ENCODE measurements at places on chromosomes 7 and 10.
A peak's percentile ranks its signal among the peaks of the same experiment; 100 is the strongest.

DNA sequence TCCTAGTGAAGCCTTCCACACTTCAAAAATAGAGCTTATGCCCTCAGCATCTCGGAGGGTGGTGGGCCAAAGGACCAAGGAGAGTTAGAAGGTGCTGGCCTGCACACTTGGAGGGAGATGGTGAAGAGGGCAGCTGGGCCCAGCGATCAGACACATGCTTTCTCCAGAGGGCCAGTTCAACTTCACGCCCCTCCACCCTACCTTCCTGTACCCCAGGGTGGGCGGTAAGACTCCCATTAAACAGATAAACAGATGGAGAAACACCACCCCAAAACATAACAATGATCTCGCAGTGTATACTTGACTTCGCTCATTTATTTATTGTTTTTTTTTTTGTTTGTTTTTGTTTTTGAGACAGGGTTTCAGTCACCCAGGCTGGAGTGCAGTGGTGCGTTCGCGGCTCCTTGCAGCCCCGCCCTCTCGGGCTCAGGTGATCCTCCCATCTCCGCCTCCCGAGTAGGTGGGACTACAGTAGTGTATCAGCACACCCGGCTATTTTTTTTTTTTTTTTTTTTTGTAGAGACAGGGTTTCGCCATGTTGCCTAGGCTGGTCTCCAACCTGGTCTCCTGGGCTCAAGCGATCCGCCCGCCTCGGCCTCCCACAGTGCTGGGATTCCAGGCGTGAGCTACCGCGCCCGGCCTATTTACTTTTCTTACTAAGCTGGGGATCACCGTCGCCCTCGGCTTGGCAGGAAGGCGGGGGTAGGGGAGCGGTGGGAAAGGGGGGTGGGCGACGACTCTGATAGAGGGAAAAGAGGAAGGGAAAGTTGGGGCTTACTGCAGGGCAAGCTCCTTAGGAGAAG is 1.8 kb downstream of the C10orf95 start:
- DNase-seq, result peak; percentile 84

- DNase-seq, result no peak
Measured at GRCh38 chr7:113796557-113796956, 122.3 kb downstream of the PPP1R3A start.

DNA sequence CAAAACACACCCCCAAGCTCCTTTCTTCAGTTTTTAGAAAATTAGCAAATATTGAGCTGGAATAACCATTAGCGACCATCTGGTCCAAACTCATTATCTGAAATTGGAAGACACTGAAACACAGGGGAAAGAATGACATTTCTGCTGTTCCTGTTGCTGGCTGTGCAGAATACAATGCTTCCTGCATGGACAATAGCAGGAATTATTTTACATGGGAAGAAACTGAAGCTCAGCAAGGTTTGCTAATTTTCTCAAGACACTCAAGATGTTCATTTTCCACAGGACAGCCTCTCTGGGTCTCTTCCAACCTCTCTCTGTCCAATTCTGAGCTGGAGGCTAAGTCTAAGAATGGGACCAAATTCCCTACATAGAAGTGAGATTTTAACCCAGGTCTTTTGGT is 81.9 kb upstream of the TNS3 start:
- DNase-seq, result no peak

DNA sequence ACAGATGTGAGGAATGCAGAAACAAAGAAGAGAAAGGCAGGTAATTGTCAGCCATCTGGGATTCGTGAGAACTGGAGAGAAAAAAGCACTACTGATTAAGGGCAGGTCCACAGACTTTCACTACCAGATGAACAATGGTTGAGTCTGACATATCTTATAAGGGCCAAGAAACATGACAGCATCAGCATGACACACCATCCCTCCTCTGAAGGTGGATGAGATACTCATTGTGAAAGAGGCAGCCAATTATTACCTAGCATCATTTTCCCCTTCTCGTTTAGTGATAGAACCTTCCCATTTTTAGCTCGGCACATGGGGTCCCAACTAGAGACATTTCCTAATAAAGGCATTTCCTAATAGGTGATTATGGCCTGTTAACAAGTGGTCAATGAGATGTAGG is 19.2 kb upstream of the MET start:
- DNase-seq, result no peak

DNA sequence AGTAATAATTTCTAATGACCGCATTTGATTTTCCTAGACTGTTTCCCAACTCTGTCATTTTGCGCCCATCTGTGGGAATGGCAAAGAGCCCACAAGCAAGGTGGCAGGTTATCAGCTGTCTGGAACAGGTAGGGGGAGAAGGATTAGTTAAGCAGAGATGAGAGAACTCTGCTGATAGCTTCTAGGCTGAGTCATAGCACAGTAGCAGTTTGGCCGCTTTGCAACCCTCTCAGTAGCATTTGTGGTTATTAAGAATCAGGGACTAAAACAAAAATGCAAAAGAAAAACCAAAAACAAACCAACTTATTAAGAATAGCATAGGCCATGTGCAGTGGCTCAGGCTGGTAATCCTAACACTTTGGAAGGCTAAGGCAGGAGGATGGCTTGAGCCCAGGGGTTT is 602.7 kb upstream of the SORCS1 start:
- DNase-seq, result no peak

- no peak for DNase-seq
Measured at GRCh38 chr7:44163591-44163990, 22.5 kb upstream of the MYL7 start.

DNA sequence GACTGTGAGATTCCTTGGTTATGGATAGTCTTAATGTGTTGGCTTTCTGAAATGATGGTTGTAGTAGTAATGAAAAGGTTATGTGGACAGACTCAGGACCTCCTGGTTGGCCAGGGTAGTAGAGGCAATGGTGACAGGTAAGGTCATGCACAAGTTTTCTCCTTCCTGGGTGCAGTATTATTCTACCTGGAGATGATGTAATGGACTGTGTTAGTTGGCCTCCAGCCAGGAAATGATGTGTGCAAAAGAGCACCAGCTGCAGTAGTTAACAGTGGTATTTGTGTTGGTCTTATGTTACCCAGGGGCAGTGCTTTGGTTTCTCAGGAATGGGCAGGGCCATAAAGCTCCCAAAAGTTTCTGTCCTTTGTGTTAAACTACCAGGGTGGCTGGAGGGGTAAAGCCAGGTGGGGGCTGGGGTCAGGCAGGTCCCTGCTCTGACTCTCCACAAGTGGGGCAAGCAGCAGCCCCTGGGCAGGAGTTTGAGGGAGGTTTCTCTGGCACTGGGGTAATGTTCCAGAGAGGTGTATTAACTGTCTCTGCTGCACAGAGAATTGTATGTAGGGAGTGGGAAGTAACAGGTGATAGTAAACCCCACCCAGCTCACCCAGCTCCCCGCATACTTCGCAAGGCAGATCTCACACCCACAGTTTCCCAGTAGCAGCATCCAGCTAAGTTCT is 36.3 kb downstream of the GPR22 start:
- no peak for DNase-seq

DNA sequence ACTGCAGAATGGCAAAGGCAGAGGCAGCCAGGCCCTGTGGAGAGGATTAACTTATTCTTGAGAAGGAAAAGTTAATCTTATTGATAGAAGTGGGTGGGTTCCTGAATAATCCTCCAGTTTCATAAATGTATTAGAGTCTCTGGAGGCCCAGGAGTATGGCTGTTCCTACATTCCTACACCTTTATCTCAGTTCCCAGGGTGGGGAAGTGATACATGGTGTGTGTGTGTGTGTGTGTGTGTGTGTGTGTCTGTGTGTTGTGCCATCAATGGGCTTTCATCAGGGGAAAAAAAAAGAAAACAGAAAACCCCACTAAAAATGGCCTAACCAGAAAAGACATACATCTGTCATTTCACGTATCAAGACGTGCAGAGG is 22.0 kb upstream of the GSDME start:
- DNase-seq, result no peak

GRCh38 chr7:66250711-66251110 is 45.6 kb downstream of the TPST1 start:
- no peak for DNase-seq

DNA sequence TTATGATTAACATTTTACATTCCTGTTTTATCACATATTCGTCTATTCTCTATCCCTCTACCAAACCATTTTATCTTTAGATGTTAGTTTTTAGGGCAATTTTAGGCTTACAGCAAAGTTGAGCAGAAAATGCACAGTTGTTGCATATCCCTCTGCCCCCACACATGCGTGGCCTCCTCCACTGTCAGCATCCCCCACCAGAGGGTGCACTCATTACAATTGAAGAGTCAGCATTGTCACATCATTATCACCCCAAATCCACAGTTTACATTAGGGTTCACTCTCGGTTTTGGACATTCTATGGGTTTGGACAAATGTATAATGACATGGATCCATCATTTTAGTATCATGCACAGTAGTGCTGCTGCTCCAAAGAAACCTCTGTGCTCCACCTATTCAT is 86.4 kb downstream of the WDR37 start:
- no peak for DNase-seq

- DNase-seq, result no peak
Measured at GRCh38 chr7:77629797-77630196, 66.5 kb upstream of the RSBN1L start.
